ENCODE measurements at places on chromosomes 16 and 17.

DNA sequence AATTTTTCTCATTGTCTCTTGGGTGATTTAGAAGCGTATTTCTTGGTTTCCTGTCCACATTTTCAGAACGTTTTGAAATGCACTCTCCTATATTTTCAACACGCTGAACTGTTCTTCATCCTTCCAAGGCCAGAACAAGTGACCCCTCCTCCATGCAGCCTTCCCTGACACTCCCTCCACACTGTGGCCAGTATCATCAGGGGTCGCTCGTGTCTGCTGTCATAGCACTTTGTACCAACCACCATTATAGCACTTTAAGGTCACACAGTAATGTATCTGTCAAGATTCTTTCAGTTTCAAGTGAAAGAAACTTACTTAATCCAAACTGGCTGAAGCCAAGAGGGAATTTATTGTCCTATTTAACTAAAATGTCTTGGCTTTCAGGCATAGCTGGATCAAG lies 17.5 kb upstream of the IL21R start:
- DNase-seq = no peak

DNA sequence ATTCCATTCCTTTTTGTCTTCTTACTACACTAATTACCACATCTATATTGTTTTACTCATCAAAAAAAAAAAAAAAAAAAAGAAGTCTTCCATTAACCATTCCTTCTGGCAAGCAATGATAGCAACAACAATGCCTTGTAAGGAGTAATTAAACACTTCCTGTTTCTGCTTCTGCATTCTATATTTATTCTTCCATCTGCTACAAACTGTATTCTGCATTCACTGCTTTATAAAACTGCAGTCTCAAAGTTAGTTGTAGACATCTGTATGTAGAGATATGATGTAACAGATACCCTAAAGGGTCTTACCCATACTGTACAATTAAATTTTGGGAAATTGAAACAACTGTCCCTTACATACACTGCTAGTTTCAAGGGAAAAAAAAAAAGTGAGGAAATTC lies 28.7 kb upstream of the ABCA6 start:
- no peak for DNase-seq

GRCh38 chr17:74045608-74046280 lies 157.7 kb upstream of the RPL38 start:
- DNase-seq = no peak

GRCh38 chr17:42913522-42913921 lies 12.9 kb downstream of the G6PC1 start:
- no peak for DNase-seq

- DNase-seq = no peak
Observed at GRCh38 chr16:17572145-17572544, 101.4 kb upstream of the XYLT1 start.

DNA sequence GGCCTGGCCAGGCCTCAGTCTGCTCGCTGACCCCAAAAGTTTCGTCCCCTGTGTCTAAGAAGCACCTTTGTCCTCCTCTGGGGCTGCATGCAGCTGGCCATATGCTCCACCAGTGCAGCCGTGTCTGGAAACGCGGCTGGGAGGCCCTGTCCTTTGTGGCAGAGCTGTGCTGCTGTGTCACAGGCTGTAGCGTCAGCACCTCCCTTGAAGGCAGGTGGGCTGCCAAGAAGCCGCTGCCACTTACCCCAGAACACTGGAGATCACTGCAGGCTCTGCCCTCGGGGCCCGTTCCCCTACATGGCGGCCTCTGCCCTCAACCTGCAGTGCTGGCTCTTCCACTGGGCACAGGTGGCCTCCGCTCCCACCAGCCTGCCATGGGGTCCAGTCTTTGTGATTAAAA lies 15.7 kb upstream of the MC1R start:
- DNase-seq = no peak

DNA sequence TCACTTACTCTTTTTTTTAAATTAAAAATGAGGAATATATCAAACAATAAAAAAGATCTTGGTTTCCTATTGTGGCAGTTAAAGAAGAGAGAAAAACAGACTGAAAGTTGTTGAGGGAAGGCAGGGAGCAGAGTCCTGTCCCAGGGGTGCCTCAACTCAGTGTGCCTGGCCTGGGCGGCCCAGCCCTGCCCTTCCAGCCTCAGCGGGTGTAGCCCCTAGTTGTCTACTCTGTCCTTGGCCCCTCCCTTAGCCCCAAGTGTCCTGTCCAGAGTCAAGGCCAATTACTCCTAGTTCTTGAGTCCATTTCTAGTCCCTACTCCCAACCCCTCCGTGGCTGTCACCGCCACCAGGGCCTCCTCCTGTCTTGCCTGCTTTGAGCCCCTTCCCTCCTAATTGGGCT lies 52.5 kb downstream of the SMPD3 start:
- DNase-seq = no peak

- DNase-seq = no peak
Observed at GRCh38 chr16:63596716-63597115, 1525.1 kb downstream of the CDH11 start.

GRCh38 chr16:69017036-69017783 lies 88.2 kb upstream of the HAS3 start:
- DNase-seq = no peak

- DNase-seq = no peak
Observed at GRCh38 chr16:80656711-80657150, 115.9 kb downstream of the DYNLRB2 start.
